ENCODE measurements at places on chromosomes 13 and 19.
A peak's percentile ranks its signal among the peaks of the same experiment; 100 is the strongest.

- no peaks in the 10 kb centered on the region for H3K36me3 ChIP-seq
- H3K4me3 ChIP-seq = no peak overlapping the region
- ATAC-seq = peak; percentile 92
- no peaks in the 10 kb centered on the region for H3K27me3 ChIP-seq
Measured at GRCh38 chr13:28012896-28013295, 24.4 kb upstream of the URAD start.

- peak overlapping the region; percentile 66 for H3K27ac ChIP-seq
- H3K27me3 ChIP-seq = no peaks in the 10 kb centered on the region
- peaks cover 19% of the 10 kb centered on the region for H3K4me1 ChIP-seq
- no peak for ATAC-seq
- H3K36me3 ChIP-seq = peaks cover 41% of the 10 kb centered on the region
- no peak overlapping the region for H3K4me3 ChIP-seq
Measured at GRCh38 chr19:17398902-17399527, 5.0 kb upstream of the CCDC194 start.

DNA sequence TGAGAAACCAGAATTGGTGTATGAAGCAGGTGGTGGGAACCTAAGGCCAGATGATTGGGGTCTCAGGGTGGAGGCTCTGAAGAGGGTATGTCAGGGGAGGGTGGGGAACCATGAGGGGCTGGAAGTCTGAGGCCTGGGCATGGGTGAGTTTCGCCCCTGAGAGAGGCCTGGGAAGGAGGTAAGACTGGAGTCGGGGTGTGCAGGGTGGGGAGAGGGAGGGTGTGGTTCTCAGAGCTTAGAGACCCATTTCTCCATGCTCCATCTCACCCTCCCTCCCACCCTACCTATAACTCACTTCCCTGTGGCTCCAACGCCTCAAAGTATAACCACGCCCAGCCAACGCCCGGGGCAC, 1.0 kb upstream of the KLHL26 start:
- H3K36me3 ChIP-seq = no peaks in the 10 kb centered on the region
- no peaks in the 10 kb centered on the region for H3K27me3 ChIP-seq
- ATAC-seq = no peak

GRCh38 chr19:13958043-13958442, 5.7 kb downstream of the DCAF15 start:
- H3K27ac ChIP-seq = no peak overlapping the region
- ATAC-seq = no peak
- no peak overlapping the region for H3K4me3 ChIP-seq
- no peaks in the 10 kb centered on the region for H3K27me3 ChIP-seq
- H3K36me3 ChIP-seq = peaks cover 35% of the 10 kb centered on the region

DNA sequence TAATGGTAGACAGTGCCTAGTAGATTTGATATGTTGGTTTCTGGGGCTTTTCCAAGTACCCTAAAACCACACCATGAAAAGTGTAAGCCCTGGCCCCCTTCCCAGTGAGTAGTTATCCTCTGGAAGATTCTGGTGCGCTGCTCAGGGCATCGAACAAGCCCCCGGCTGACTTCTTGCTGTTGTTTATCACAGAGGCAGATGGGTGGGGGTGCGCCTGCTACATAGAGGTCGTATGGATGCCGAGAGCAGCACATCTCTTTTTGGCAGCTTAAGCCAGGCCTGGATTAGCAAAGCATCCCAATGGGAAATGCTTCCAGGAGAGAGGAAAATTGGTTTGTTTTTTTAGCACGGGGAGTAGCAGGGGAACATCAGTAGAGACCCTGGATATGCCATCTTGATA, 26.3 kb upstream of the SPATA13 start:
- no peak overlapping the region for H3K27ac ChIP-seq
- H3K36me3 ChIP-seq = peaks cover 6% of the 10 kb centered on the region
- no peaks in the 10 kb centered on the region for H3K4me1 ChIP-seq
- H3K27me3 ChIP-seq = peaks cover 26% of the 10 kb centered on the region
- H3K4me3 ChIP-seq = no peak overlapping the region

DNA sequence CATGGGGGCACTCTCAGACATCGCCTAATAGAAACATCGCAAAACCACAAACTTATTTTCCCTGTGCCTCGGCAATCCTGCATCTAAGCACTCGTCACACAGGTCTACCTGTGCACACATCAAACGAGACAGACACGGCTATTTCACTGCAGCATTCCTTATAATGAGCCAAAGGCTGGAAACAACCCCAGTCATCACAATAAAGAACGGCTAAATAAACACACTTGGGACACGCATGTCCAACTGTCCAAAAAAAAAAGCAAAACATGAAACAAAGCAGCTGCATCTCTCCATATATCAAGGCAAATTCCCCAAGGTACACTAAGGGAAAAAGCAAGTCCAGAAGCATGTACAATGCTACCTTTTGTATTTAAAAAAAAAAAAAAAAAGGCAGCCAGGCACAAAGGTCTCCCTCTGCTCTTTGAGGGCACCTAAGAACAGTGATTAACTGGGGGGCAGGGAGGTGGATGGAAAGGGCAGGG, 27.2 kb upstream of the CCNP start:
- H3K4me3 ChIP-seq = no peak overlapping the region
- no peak overlapping the region for H3K27ac ChIP-seq
- H3K4me1 ChIP-seq = peaks cover 36% of the 10 kb centered on the region
- no peak for ATAC-seq

- H3K36me3 ChIP-seq = no peaks in the 10 kb centered on the region
- no peak for ATAC-seq
- no peak overlapping the region for H3K27ac ChIP-seq
- H3K27me3 ChIP-seq = no peaks in the 10 kb centered on the region
Measured at GRCh38 chr19:48659768-48660167, 13.0 kb downstream of the NTN5 start.

GRCh38 chr13:33340631-33341030, 55.1 kb upstream of the STARD13 start:
- H3K4me3 ChIP-seq = no peak overlapping the region
- no peaks in the 10 kb centered on the region for H3K36me3 ChIP-seq
- no peaks in the 10 kb centered on the region for H3K4me1 ChIP-seq
- H3K27ac ChIP-seq = no peak overlapping the region
- H3K27me3 ChIP-seq = no peaks in the 10 kb centered on the region

GRCh38 chr13:110008816-110009215, 222.4 kb upstream of the IRS2 start:
- no peak for ATAC-seq
- no peaks in the 10 kb centered on the region for H3K4me1 ChIP-seq
- H3K36me3 ChIP-seq = no peaks in the 10 kb centered on the region
- no peak overlapping the region for H3K27ac ChIP-seq

GRCh38 chr13:82749551-82749950, 1132.7 kb downstream of the SLITRK1 start:
- no peaks in the 10 kb centered on the region for H3K27me3 ChIP-seq
- no peak for ATAC-seq
- H3K4me1 ChIP-seq = no peaks in the 10 kb centered on the region
- H3K4me3 ChIP-seq = no peak overlapping the region
- no peaks in the 10 kb centered on the region for H3K36me3 ChIP-seq
